ENCODE measurements at places on chromosomes 3 and 15.

DNA sequence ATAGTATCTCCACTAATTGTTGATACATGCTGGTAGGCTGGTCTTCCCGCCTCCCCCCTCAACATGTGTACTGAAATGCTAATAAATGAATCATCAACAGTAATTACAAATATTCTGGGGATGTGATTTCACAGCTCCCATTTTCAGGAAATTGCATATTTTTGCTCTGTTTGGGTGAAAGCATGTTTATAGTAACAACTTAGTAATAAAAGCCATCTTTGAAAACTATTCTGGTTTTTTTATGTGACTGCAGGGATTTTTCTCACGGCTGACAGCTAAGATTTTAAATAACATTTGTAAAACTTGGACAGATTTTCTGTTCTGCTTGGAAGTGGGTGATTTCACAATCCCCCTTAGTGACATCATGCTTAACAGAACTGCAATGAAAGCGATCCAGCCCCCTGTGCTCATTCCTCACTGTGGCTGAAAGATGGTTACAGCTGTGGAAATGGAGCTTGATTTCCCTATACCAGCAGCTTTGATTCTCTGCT, 25.6 kb upstream of the FAM174B start:
- DNase-seq: peak; percentile 76

DNA sequence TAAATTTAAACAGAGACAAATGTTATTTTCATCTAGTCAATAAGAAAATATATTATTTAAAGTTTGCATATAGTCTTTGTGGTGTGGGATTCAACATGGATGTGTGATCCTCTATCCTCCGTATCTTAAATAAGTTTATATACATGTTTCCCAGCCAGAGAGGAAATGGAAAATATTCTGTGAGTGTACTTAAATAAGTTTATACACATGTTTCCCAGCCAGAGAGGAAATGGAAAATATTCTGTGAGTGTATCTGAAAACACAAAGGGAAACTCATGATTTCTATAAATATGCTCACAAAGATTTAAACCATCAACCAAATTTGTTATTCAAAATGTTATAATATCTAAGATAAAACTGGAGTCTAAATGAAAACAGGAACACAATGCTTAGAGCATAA, 110.0 kb upstream of the MELTF start:
- DNase-seq: no peak

DNA sequence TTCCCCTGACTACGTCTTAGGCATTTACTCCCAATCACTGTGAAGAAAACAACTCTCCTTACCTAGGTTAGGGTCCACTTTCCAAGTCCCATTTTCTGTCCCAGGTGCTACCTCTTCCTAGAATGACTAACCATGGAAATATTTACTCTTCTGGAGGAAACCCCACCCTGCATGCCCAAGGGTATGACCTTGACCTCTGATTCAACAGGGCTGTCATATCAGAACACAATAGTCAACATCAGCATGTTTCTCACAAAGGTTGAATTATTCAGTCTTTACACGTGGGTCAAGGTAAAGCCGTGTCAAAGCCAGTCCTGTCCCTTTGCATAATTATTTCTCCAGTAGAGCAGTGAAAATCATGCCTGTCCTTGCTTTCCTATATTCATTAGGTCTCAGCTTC, 4.3 kb upstream of the FRMD5 start:
- no peak for DNase-seq

GRCh38 chr3:5754602-5755001, 567.1 kb downstream of the EDEM1 start:
- no peak for DNase-seq

DNA sequence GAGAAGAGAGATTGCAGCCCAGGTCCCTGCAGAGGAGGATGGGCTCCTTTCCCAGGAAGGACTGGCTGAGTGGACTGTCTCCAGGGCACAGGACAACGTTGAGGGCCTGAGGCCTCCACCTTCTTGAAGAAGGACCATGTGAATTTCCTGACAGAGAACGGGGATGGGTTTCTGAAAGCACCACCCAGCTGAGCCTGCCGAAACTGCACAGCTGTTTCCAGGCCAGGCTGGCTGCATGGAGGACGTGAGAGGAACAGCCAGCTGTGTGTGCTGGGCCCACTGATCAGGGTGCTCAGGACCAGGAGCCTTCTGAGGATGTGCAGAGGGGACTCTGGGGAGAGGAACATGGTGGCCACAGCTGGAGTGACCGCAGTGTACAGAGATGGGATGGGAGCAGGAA, 39.2 kb downstream of the HMCES start:
- DNase-seq: no peak

DNA sequence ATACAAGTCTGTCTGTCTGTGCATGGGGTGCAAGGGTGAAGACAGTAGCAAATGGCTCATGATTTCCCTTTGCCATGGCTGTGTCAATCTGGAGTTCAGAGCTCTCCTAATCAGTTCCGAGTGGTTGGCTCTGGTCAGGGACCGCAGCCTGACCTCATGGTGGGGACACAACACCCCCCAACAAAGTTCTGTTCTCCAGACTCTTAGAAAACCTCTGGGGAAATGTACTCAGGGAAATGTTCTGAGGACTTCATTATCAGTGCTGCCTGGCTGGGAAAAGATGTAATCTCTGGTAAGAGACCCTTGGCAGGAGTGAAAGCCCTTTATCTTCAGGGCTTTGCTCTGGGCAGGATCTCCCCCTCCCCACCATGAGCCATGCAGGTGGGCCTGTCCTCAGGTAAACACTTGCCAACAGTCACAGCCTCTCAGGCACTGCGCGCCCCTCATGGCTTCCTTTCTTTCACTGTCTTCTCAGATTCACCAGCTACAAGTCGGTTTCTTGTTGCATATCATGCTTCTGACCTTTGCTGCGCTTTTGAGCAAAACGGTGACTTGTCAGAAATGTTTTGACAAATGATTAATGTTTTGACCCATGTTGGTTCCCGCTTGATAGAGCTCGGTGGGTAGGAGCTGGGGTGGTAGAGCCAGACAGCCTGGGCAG, 95.5 kb downstream of the ST6GAL1 start:
- no peak for DNase-seq

- DNase-seq: peak; percentile 14
These were observed 21.3 kb downstream of the LSAMP start for GRCh38 chr3:116423945-116424344.

- DNase-seq: peak; percentile 27
These were observed at the start of gene PARP15 for GRCh38 chr3:122577409-122578031. TSS of gene PARP15 (plus strand) at chr3:122577650. CDS start at chr3:122577668, 18 bp downstream.

- DNase-seq: no peak
These were observed 52.3 kb upstream of the ACVR2B start for GRCh38 chr3:38401246-38401962.

- DNase-seq: peak; percentile 32
These were observed 10.6 kb downstream of the DENND6A start for GRCh38 chr3:57682284-57682683.

DNA sequence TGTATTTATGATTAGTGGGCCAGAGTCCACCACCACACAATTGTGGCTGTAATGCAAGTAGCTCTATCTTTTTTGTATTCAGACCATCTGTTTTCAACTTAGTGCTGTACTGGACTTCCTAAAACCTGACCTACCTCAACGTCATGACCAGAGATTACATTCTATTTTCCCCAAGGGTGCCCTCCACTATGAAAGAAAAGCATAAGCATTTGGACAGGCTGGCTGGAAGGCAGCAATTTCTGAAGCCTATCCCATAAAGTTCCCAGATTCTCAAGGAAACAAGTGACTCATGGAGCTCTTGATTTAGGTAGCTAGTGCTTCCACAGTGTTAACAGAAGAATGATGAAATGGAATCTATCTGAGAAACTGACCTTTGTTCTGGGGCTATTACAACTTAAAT, 75.8 kb downstream of the COL8A1 start:
- peak; percentile 77 for DNase-seq

DNA sequence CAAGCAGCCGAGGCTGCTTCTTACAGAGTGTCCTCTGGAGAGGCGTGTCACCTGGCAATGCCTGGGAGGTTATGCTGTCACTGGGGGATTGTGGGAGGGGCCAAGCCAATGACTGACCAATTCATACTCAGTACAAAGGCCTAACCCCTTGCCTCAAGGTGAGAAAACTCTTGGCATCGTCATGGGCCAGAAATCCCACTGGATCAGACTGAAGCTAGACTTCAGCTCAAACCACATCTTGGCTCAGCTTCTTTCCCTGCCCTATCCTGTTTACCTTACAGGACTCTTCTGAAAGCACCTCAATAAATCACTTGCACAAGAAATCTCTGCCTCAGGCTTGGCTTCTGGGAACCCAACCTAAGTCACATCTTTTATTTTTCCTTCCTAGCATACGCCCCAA, 9.5 kb downstream of the ANAPC13 start:
- no peak for DNase-seq

GRCh38 chr15:101022876-101023275, 103.7 kb downstream of the LRRK1 start:
- no peak for DNase-seq

DNA sequence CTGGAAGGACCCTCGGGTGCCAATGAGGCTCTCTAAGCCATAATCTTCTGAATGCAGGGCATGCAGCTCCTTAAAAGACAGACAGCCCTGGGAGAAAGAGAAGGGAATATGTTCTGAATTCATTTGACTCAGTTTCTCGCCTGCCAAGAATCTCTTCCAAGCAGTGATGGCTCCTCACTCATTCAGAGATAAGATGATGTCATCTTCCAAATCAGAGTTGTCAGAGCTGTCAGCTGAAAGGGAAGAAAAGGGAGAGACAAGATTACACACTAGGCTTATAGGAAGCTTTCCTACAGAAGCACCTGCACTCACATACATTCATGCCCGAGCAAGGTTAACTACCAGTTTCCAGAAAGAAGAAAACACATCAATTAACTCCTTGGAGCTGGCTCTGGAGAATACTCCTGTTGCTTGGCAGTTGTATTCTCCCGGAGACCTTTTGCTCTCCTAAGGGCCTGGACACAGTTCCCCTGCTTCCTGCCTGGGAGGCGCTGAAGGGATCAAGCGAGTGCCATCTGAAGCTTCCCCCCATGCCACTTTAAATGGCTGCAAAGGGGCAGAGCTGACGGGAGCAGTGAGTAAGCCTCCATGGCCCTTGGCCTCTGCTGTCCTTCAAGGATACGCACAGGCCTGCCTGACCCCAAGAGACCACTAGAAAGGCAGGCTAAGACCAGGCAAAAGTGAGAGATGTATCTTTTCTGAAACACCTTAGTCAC, 7.7 kb downstream of the RBM15B start:
- DNase-seq: no peak

GRCh38 chr3:180680097-180680430, 775 bp upstream of the CCDC39 start:
- no peak for DNase-seq

- DNase-seq: no peak
These were observed 835.4 kb upstream of the GBE1 start for GRCh38 chr3:82596805-82597204.

DNA sequence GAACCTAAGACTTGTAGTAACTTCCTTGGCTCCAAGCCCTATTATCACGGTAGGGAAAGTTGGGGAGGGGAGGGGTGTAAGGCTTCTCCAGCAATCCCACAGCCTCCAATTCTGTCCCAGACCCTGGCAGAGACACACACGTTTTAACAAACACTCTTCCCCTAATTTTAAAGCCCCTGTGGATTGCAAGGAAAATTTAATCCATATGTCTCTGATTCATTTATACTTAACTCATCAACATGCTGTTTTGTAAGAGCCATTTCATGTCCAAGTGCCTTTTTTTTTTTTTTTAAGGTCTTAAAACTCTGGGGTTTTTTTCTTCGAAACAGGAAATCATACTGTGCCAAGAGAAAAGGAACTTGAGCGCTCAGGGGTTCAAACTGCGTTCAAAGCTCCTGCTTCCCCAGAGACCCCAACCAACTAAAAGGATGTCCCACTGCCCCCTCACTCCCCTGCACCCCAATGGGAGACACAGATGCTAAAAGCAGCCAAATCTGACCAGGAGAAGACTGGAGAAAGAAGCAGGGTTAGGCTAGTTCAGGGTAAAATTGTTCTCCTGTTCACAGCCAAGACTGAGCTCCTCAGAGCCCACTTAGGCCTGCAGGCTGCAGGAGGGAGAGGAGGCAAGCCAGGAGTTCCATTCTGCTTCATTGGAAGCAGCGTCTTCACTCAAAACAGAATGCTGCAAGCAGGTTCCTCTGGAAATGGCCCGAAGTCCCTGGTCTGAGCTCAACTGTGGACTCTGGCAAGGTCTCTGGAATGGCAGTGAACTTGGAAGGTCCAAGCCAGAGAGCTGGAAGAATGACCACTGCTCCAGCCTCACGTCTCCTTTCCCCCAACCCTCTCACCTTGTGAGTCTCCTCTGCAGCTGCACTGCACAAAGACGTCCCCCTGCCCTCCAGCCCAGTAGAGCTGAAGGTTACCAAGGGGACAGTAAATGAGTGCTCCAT, 172.5 kb downstream of the NTRK3 start:
- DNase-seq: no peak

- DNase-seq: no peak
These were observed 33.5 kb downstream of the BDH1 start for GRCh38 chr3:197522183-197522715.

DNA sequence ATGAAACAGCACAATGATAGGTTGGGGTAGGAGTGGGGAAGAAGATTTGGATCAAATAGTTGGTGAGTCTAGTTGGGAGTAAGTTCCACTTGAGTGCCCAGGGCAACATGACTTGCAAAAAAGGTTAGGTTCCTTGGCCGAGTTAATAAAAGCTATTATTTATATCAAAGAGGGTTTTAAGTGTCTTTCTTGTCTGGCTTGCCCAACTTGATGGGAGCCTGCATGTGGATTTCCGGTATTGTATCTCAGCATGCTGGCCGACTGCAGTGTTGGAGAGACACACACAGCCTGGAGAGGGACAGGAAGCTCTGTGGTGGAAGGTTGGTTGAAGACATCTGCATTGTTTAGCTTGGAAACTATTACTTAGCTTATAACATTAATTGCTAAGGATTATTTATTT, 449.5 kb upstream of the TBL1XR1 start:
- DNase-seq: no peak
